ENCODE measurements at places on chromosomes 4 and X.

DNA sequence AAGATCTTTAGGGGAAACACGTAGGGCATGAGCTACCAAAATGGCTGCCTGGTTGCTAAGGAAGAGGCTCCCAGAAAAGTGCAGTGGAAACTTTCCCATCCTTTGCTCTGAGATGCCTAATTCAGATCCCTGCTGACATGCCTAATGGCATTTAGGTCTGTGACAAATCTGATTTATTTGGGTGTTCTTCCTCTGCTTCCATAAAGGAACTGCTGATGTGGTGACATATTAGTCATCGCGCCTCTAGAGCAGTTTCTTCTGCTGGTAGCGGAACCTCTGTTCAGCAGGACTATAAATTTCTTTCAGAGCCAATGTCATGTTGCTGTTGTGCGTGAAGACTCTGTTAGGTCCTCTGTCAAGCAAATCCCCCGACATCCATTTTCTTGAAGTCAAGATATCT lies 310.0 kb downstream of the PDHA2 start:
- DNase-seq = no peak

DNA sequence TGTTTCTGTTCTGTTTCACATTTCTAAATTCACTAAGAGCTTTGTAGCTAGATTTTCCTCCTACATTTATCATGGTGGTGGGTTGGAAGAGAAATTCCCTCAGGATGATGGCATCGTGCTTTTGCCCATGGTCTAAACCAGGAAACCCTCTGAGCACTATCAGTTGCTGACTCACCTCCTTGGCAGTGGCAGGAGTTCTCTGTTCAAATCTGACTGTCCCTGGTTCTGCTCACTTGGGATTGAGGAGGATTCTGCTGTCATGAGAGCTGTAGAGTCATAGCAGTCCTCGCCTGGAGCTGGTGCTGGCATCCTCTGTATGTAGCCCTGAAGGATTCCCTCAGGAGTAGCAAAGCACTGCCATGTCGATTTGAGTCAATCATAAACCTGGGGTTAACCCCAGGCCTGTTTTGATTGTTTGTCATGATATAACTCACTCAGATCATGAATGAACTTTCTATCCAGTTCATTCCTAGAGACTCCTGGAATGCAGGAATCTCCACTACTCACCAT lies 9.4 kb downstream of the TEX13A start:
- no peak for DNase-seq

- DNase-seq = peak; percentile 7
Observed at GRCh38 chrX:38205039-38205438, 15.6 kb downstream of the SRPX start.

GRCh38 chr4:56690393-56690792 lies 9.3 kb upstream of the HOPX start:
- no peak for DNase-seq

DNA sequence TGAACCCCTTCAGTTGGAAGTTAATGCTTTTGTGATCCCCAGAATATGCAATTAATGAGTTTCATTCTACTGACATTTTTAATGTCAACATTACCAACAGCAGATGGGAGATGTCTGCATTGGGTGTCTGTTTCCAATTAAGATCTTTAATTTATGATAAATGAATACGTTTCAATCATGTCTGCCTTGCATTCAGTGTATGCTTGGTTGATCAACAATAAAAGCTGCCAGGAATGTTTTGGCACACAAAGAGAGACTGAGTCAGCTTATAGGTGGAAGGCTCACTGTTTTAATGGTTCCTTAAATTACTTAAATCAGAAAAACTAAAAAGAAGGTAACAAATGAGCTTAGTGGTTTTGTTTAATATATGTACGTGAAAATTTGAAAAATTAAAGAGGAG lies 359.9 kb upstream of the CNKSR2 start:
- no peak for DNase-seq

DNA sequence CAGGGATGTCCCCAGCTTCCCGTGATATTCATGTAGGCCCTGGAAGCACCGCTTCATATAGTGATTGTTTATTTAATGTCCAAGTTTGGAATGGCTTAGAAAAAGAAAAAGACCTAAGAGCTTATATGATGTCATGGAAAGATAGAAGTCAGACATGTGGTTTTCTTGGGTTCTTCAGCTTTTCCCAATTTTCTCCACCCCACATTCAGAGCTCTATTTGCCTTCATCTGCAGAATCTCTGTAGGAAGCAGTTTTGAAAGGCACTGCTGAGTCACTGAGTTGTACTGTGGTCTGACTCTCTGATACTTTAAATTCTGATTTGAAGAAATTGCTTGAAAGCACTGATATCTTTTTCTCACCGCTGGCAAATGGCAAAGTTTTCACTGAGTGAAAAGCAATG lies 120.6 kb upstream of the EDNRA start:
- peak; percentile 16 for DNase-seq

- DNase-seq = no peak
Observed at GRCh38 chrX:26414534-26414933, 198.6 kb downstream of the MAGEB5 start.

- peak; percentile 63 for DNase-seq
Observed at GRCh38 chr4:22238742-22239141, 277.1 kb downstream of the ADGRA3 start.

- DNase-seq = no peak
Observed at GRCh38 chr4:169272265-169272886, 1.6 kb upstream of the SH3RF1 start.

- no peak for DNase-seq
Observed at GRCh38 chrX:124720532-124720931, 374.2 kb downstream of the SH2D1A start.

GRCh38 chr4:145679991-145680455 lies at the start of gene C4orf51:
C4orf51 (plus strand) TSS chr4:145680146; CDS start chr4:145680204, 58 bp downstream.
- DNase-seq = no peak

GRCh38 chrX:120517936-120518335 lies 42.8 kb downstream of the CUL4B start:
- DNase-seq = no peak

DNA sequence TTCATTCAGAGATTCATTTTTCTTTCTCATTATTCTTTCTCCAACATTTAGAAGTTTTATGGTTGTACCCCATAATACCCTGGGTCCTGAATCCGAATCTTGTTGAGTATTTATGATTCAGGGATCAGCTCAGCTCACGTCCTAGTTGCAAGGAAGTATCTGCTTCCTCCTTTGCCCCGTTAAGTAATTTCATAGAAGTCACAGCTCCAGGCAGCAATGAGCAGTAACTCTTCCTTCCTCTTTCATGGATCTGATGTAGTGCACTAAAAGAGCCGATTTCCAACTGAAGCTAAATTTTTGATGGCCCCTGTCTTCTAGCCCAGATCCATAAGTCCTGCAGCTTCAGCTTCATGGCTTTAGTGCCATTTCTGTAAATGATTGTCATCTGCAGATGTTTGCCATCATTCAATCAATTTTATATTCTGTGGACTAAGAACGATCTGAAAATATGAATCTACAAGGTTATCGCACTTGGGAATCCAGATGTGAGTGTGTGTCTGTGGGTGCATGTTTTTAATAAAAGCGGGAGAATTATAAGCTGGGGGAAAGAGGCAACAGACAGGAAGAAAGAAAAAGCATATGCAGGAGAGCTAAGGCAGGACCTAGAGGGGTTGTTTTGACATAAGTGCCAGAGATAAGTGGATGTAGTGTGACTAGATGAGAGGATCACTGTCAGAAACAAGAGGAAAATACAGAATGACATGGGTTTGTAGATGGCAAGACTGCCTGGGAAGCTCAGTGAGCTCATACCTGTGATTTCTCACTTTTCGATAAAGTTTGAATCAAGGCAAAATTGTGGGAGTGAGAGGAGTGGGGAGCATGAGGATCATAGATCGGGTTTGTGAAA lies 17.5 kb downstream of the VEGFD start:
- DNase-seq = peak; percentile 22

GRCh38 chr4:2535376-2536192 lies 863 bp upstream of the FAM193A start:
- DNase-seq = peak; percentile 77

GRCh38 chr4:75924309-75924827 lies 16.4 kb downstream of the NAAA start:
- DNase-seq = no peak

- peak; percentile 28 for DNase-seq
Observed at GRCh38 chr4:118889312-118889691, 648 bp downstream of the SYNPO2 start.

DNA sequence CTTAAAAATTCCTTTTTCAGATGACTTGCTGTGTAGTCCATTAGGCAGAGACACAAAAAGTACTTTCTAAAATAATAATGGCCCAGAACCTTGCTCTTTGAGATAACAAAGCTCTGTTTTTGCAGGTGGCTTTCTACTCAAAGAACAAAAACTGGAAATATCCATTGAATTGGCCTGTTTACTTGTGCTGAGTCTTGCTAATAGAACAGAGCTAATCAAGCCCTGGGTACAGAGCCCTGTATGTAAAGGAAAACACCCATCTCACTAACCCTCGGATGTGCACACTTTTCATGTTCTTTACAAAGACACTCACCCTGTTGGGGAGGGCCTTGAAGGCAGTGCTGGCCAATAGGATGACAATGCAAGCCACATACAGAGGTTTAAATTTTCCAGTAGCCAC lies 27.0 kb upstream of the LNX1 start:
- no peak for DNase-seq
